Caki2 (cell line): ENCODE measurements at places on chromosomes 7 and 10. TPM values are rescaled to one million over a fixed set of nuclear protein-coding genes. Genes with fewer than 3 reads are reported as not detected.

The RBM20 gene
- total RNA-seq = 7.2 and 7.7 TPM in 2 replicates

The TAS2R41 gene
- total RNA-seq = not detected in 2 replicates

The LRGUK gene
- total RNA-seq = not detected in 2 replicates

The TAS2R4 gene
- not detected in 2 replicates for total RNA-seq

The KNDC1 gene
- 0.90 and 1.1 TPM in 2 replicates for total RNA-seq

The IFIT1 gene
- 19.8 and 26.9 TPM in 2 replicates for total RNA-seq

The SPDYE2B gene
- total RNA-seq = not detected in 2 replicates

The AKR1C8 gene
- 4.3 TPM in 1 of 2 replicates, not detected in the other for total RNA-seq

The GPRIN2 gene
- 4.3 and 6.3 TPM in 2 replicates for total RNA-seq

The TMEM184A gene
- total RNA-seq = 13.4 and 16.6 TPM in 2 replicates

The SNCG gene
- 245 and 315 TPM in 2 replicates for total RNA-seq

The SLC29A3 gene
- total RNA-seq = 0.41 and 3.9 TPM in 2 replicates

The SHLD2 gene
- 17.0 and 20.0 TPM in 2 replicates for total RNA-seq

The FAM171A1 gene
- total RNA-seq = 9.3 and 13.2 TPM in 2 replicates

The ABCC2 gene
- total RNA-seq = 64.4 and 68.4 TPM in 2 replicates

The NPSR1 gene
- not detected in 2 replicates for total RNA-seq

The ZNF777 gene
- 12.3 and 19.6 TPM in 2 replicates for total RNA-seq

The ATOH7 gene
- not detected in 2 replicates for total RNA-seq

The AGR2 gene
- total RNA-seq = 3.5 and 10.0 TPM in 2 replicates

The SPDYE11 gene
- total RNA-seq = not detected in 2 replicates

The CRTAC1 gene
- not detected in 2 replicates for total RNA-seq

The CALHM2 gene
- total RNA-seq = 0.55 and 2.9 TPM in 2 replicates

The LAMB4 gene
- total RNA-seq = 0.54 TPM in 1 of 2 replicates, not detected in the other
